ENCODE measurements at places on chromosomes 6 and 20.
A peak's percentile ranks its signal among the peaks of the same experiment; 100 is the strongest.

DNA sequence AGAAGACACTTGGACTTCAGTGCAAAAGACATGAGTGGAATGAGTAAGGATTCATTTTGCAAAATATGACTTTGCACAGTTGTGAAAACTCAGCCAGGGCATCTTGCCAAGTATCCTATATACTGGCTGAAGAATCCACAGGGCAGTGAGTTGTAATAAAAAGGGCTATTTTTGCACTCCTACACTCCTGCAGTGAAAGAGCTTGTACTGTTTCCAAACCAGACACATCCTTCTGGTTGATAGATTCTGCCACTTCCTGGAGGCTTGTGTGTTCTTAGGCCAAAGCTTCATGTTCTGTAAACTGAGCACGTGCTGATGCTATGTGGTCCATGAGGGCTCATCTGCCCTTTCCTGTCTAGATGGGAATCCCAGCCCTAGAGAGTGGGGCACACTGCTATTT lies 34.9 kb downstream of the GMPR start:
- no peak for DNase-seq

DNA sequence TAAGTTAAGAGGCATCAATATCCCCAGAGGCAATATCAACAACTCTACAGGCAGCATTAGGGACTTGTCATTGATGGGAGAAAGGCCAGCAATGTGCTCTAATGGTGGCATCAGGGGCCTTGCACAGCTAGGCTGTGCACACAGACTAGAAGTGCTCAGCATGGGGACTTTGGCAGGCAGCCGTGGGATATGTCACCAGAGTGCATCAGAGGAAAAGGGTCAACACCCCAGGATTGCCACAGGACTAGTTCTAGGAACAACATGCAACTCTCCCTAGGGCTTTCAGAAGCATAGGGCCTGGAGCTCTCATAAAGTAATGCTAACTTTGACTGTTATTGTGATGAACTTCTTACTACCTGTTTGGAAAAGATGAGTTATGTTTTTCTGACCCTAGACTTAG lies 32.2 kb upstream of the OSTM1 start:
- no peak for DNase-seq

DNA sequence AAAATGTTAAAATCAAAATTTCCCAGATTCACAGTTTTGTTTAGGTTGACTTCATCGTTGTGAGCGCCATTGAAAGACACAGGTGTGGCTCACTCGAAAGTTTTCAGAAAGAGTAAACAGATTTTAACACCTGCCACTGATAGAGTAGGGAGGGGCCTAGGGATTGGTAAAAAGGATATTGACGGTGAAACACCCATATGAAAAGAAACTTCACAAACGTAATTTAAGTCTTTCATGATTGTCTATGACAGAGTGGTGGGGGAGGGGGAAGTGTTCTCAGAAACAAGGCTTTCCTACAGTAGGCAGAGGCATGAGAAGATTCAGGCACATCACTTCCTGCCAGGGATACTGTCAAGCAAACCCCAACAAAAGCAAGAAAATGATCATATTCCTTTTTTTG lies 101.4 kb downstream of the PERP start:
- peak; percentile 81 for DNase-seq

DNA sequence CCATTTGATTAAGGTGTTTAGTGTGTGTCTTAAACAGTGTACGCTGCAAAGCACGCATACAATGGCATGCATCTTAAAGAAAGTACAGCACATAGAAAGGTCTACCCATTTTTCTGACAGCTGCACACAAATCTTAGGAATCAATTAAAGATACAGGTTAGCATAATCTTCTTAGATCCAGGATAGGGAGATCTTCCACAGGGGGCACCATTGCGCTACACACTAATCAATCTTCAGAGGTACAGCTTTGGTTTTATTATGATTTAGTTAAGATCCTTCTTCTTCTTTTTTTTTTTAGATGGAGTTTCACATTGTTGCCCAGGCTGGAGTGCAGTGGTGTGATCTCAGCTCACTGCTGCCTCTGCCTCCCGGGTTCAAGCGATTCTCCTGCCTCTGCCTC lies 63.7 kb upstream of the BEND3 start:
- peak; percentile 39 for DNase-seq

DNA sequence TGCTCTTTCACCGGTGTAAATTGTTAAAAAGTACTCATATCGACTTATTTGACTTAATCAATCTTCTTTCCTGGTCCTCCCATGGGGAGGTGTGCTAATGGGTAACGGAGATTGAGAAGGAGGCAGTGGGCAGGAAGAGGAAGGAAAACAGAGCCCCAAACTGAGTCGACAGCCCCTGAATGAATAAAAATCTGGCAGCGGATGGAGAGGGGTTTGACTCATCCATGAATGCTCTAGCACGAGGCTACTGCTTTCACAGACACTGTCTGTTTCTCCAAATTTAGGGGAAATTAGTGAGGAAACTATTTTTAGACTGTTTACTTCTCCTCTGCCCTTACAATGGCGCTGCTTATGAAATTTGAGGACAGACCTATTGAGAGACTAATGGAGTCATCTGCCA lies 142.2 kb upstream of the ATXN1 start:
- DNase-seq: no peak

DNA sequence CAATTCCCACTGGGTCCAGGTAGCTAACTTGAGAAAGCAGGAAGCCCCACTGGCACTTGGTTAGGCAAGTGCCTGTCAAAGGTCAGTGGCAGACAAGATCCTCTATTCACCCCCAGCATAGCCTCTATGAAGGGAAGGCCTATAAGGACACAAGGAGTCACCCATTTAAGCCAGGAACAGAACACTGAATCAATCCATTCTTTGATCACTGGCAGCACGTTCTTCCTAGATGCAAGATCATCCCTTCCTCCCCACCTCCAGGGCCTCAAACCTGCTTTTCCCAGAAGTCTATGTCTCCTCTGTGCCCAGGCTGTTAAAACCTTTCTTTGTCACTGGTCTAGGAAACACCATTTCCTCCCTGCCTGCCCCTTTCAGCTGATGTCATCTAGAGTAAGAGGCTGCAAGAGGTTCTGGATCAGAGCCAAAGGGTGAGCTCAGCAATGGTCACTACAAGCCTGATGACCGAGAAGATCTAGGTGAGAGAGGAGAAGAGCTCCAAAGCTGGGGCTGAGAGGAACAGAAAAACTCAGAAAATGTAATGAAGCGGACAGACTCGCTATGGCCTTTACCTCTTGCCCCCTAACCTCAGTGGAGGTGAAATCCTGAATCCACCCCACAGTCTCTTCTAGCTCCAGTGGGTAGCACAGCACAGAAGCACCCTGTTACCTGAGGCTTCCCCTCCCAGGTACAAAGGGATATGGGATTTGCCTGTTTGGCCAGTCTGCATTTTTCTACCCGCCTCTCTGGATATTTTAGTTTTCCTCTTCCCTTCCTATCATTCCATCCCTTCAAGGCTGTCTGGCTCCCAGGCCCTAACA lies 1.8 kb downstream of the GTPBP2 start:
- peak; percentile 35 for DNase-seq

All from activated naive CD4-positive, alpha-beta T cell treated with anti-CD3 and anti-CD28 coated beads for 36 hours (primary cell).